ENCODE measurements at places on chromosomes 5 and 9. TPM values are rescaled to one million over a fixed set of nuclear protein-coding genes. Genes with fewer than 3 reads are reported as not detected.

QRFP gene
- not detected for total RNA-seq

NIPAL4 gene
- total RNA-seq, result 0.33 TPM

PNPLA7 gene
- 23.6 TPM for total RNA-seq

ARID3C gene
- total RNA-seq, result not detected

SHC3 gene
- total RNA-seq, result 1.3 TPM

MSX2 gene
- total RNA-seq, result 0.29 TPM

MCTP1 gene
- total RNA-seq, result 6.1 TPM

PCDHB14 gene
- total RNA-seq, result 6.5 TPM

DNA sequence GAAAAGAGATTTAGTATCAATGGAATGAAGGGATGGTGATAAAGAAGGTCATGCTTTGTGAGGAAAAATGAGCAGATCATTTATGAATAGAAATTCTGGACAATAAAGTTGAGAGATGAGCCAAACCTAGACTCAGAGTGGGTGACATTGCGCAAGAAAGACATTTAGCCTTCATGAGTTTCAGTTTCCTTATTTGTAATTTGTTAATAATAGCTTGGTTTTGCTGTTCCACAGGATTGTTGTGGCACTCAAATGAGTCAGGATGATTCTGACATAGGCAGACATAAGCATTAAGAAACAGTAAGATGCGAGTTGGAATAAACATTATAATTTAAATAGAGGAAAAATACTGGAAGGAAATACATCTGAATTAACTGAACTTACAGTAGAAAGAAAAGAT, 34.8 kb downstream of the ITGA2 start:
- H3K36me3 ChIP-seq, result no peaks in the 10 kb centered on the region
- no peaks in the 10 kb centered on the region for H3K27me3 ChIP-seq
- H3K4me1 ChIP-seq, result no peaks in the 10 kb centered on the region
- no peak overlapping the region for H3K4me3 ChIP-seq
- DNase-seq, result no peak
- H3K27ac ChIP-seq, result no peak overlapping the region

DNA sequence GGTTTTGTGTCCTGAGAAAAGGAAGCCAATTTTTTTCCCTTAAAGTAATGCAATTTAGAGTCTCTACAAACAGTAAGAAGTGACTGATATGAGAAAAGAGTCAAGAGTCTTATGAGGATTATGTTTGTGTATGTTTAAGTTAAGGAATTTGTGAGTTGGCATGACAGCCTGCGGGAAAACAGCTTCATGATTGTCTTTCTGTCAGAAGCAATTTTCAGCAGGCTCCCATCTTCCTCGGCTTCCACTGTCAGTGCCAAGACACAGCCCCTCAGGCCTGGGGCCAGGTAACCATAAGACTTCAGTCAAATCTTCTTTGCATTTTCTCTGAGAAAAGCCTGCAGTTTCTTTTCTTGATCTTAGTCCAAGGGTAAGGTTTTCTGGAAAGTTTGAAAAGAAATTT, 17.0 kb upstream of the SELENOP start:
- H3K27me3 ChIP-seq, result no peaks in the 10 kb centered on the region
- DNase-seq, result no peak
- no peaks in the 10 kb centered on the region for H3K4me1 ChIP-seq
- H3K36me3 ChIP-seq, result no peaks in the 10 kb centered on the region
- H3K27ac ChIP-seq, result no peak overlapping the region

DNA sequence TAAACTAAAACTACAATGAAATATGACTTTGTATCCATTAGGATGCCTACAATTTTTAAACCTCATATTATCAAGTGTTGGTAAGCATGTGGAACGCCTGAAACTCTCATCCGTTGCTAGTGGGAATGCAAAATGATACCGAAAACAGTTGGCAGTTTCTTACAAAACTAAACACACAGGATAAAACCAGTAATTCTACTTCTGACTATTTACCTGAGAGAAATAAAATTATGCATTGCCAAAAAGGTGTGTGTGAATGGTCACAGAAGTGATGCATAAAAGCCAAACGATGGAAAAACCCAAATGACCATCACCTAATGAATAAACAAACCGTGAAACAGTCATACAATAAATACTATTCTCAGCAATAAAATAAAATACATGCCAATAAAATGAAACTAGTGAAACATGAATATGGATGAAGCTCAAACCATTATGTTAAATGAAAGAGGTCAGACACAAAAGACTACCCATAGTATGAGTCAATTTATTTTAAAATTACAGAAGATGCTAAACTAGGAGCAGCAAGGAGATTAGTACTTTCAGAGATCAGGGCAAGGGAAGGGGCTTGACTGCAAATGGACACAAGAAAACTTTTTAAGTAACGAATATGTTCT, 13.4 kb downstream of the AUH start:
- no peak overlapping the region for H3K27ac ChIP-seq
- no peaks in the 10 kb centered on the region for H3K27me3 ChIP-seq
- no peaks in the 10 kb centered on the region for H3K36me3 ChIP-seq
- H3K4me3 ChIP-seq, result no peak overlapping the region

- H3K4me1 ChIP-seq, result no peaks in the 10 kb centered on the region
- H3K4me3 ChIP-seq, result no peak overlapping the region
- no peak overlapping the region for H3K27ac ChIP-seq
Measured at GRCh38 chr5:111004291-111004690, 67.2 kb upstream of the TSLP start.

GRCh38 chr9:7154003-7154619, 396.3 kb downstream of the KDM4C start:
- DNase-seq, result no peak
- peaks cover 8% of the 10 kb centered on the region for H3K4me1 ChIP-seq
- H3K36me3 ChIP-seq, result no peaks in the 10 kb centered on the region

DNA sequence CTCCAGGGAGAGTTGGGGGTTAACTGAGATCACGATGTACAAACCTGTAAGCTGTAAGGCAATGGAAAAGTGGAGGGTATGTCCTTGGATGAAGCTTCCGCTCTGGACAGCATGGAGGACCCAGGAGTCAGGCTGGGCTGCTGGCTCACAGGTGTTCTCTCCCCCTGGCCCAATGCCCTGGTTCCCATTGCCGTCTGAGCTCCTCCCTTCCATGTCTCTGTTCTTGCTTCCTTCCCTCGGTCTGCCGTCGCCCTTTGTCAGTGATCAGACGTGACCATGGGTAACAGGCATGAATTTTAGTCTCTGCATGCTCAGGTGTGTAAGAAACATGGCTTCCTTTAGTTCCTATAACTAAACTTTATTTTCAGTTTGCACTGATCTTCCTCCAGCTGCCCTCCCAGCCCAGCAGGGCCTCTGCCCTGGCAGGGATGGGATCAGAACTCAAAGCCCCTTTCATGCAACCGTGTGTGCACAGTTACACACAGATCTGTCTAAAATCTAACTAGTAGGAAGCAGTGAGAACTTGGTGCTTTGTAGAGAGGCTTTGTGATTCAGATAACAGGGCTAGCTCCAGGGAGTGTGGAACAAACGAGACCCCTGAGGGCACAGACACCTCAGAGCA, 51.7 kb upstream of the KCNMB1 start:
- H3K4me1 ChIP-seq, result no peaks in the 10 kb centered on the region
- H3K27ac ChIP-seq, result no peak overlapping the region
- H3K27me3 ChIP-seq, result no peaks in the 10 kb centered on the region
- no peak overlapping the region for H3K4me3 ChIP-seq
- no peaks in the 10 kb centered on the region for H3K36me3 ChIP-seq
- DNase-seq, result no peak

- no peaks in the 10 kb centered on the region for H3K27me3 ChIP-seq
- no peaks in the 10 kb centered on the region for H3K4me1 ChIP-seq
- no peak overlapping the region for H3K4me3 ChIP-seq
- H3K36me3 ChIP-seq, result no peaks in the 10 kb centered on the region
- DNase-seq, result no peak
Measured at GRCh38 chr5:94174748-94175411, 433.5 kb upstream of the POU5F2 start.

DNA sequence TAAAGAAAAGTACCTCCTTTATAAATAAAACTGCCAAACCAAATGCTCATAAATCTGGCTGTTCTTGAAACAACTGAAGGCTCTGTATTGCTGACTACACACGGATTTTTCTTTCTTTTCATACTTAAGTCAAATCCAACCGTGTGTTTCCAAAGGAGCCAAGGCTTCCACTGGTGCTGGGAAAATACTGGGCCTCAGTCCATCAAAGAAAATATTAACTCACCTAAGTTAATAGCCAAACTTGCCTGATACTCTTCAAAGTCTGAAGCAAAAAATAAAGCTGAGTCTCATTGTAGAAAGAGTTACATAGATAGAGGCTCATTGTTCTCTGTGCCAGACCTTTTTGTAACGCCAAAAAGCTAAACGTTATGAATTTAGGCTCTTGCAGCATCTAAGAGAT, 350.4 kb upstream of the CDH9 start:
- no peaks in the 10 kb centered on the region for H3K36me3 ChIP-seq
- no peak overlapping the region for H3K4me3 ChIP-seq
- no peaks in the 10 kb centered on the region for H3K4me1 ChIP-seq
- no peaks in the 10 kb centered on the region for H3K27me3 ChIP-seq

DNA sequence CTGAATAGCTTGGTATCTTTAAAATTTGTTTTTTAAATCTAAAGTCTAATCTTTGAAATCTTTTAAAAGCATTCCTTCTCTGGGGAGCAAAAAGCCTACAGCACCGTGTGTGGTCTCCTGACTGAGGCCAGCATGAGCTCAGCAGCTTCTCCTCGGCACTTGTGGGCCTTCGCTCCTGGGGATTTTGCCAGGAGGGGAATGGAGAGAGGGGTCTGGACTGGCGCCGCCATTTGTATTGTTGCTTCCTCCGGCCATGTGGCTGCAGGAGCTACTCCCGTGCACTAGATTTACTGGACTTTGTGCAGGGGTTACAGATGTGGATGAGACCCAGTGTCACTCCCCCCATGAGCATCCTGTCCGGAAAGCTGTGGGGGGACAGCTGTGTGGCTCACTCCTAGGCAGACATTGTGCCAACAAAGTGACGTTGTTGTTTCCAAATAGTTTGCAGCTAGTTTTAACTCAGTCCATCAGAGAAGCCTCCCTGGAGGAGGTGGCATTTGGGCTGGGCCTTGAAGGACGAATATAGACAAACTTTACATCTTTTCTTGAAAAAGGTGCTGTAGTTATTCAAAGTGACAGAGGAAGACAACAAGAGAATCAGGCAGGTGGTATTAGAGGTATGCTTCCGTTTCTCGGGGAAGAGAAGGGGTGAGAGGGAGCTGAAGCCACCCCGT, 6.6 kb downstream of the OLFM1 start:
- no peak for DNase-seq
- H3K36me3 ChIP-seq, result no peaks in the 10 kb centered on the region
- H3K4me1 ChIP-seq, result no peaks in the 10 kb centered on the region
- no peak overlapping the region for H3K27ac ChIP-seq

GRCh38 chr9:129007035-129007765, 20.9 kb downstream of the SH3GLB2 start:
- DNase-seq, result no peak
- no peaks in the 10 kb centered on the region for H3K27me3 ChIP-seq
- no peak overlapping the region for H3K27ac ChIP-seq
- H3K4me3 ChIP-seq, result no peak overlapping the region
- peaks cover 24% of the 10 kb centered on the region for H3K36me3 ChIP-seq
- H3K4me1 ChIP-seq, result no peaks in the 10 kb centered on the region

DNA sequence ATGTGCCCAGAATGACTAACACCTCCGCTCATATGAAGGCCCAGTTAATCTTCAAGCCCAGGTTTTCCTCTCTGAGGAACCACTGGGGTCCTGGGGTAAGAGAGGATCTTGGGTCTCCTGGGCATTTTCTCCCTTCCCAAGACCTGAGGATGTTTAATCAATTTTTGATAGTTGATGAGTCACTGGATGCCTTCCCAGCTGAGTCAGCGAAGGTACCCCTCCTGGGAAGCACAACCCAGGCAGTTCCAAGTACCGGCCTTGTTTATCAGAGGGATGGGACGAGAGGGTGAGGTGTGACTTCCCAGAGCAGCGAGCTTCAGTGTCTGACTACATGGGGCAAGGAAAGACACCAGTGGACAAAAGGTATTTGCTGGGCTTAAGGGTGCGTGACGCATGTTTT, 119.6 kb upstream of the IL12B start:
- H3K4me1 ChIP-seq, result no peaks in the 10 kb centered on the region
- H3K27ac ChIP-seq, result no peak overlapping the region
- no peaks in the 10 kb centered on the region for H3K36me3 ChIP-seq
- no peak overlapping the region for H3K4me3 ChIP-seq

- no peak for DNase-seq
- no peak overlapping the region for H3K4me3 ChIP-seq
- no peak overlapping the region for H3K27ac ChIP-seq
- peaks cover 4% of the 10 kb centered on the region for H3K4me1 ChIP-seq
Measured at GRCh38 chr5:169339869-169340268, 38.9 kb upstream of the SLIT3 start.

DNA sequence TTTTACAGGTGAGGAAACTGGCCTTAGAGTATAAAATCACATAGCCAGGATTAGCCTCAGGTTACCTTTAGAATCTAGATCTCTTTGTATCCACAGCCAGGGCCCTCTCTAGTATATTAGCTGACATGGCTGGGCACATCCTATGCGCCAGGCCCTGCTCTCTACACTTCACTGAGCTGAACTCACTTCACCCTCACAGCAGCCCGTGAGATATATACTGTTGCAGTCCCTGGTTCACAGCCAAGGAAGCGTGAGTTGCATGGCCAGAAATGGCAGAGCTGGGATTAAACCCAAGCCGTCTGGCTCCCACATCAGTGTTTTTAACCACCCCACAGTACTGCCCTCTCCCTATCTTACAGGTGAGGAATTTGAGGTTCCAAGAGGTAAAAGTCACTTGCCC, 58.4 kb downstream of the DAB2IP start:
- no peak overlapping the region for H3K27ac ChIP-seq
- no peak overlapping the region for H3K4me3 ChIP-seq

- no peak overlapping the region for H3K27ac ChIP-seq
- no peak for DNase-seq
- no peaks in the 10 kb centered on the region for H3K36me3 ChIP-seq
- no peak overlapping the region for H3K4me3 ChIP-seq
- peaks cover 5% of the 10 kb centered on the region for H3K4me1 ChIP-seq
Measured at GRCh38 chr9:120740132-120740531, 25.9 kb upstream of the MEGF9 start.

- H3K27me3 ChIP-seq, result no peaks in the 10 kb centered on the region
- no peaks in the 10 kb centered on the region for H3K36me3 ChIP-seq
- H3K4me1 ChIP-seq, result peaks cover 34% of the 10 kb centered on the region
- DNase-seq, result no peak
Measured at GRCh38 chr5:178532236-178532635, 58.0 kb downstream of the COL23A1 start.

DNA sequence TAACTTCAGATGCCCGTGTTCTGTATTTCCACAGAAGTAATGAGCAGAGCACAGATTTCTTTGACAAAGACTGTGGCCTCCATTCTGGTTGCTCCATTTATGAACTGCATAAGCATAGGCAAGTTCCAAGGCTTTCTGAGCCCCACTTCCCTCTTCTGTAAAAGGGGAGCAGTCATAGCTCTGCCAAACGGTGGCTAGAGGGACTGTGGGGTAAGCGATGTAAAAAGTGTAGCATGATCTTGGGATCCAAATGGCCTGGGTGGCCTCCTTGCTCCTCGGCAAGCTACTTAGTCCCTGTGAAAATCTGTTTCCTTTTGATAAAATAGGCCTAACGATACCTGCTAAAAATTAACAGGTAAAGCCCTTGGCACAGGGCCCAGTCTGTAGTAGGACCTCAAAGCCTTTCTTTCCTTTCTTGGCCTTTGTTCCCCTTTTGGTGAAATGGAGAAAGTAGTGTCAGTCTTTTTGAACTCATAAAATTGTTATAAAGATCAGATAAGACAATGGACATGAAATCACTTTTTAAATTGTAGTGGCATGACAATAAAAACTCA, 646.6 kb downstream of the ACTL7B start:
- no peaks in the 10 kb centered on the region for H3K27me3 ChIP-seq
- no peak overlapping the region for H3K4me3 ChIP-seq
- no peak overlapping the region for H3K27ac ChIP-seq
- DNase-seq, result no peak
- no peaks in the 10 kb centered on the region for H3K4me1 ChIP-seq

GRCh38 chr9:121711797-121712196, 60.4 kb downstream of the DAB2IP start:
- H3K27ac ChIP-seq, result no peak overlapping the region
- DNase-seq, result no peak
- H3K27me3 ChIP-seq, result no peaks in the 10 kb centered on the region
- no peaks in the 10 kb centered on the region for H3K36me3 ChIP-seq

All from thyroid gland (tissue), 4 donors.